Right kidney (tissue), 9 donors: ENCODE measurements at places on chromosomes 11 and 22.
A peak's percentile ranks its signal among the peaks of the same experiment; 100 is the strongest.

DNA sequence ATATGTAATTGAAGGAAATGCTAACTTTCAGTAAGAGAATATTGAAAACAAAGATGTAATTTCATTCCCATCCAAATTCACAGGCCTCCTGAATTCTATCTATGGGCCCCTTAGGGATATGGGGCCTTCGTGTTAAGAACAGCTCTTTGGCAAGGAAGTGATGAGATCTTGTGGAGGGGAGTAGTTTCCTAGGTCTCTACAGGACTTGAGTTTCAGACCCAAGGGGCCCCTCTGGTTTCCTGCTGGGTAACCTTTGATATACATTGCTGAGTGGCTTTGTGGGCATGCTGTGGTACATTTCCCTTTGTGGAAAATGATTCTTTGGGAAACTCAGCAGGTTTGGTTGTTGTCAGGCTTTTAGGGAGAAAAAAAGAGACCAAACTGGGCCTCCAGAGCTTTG is 6.2 kb downstream of the STIM1 start:
- DNase-seq: no peak

- DNase-seq: no peak
These were observed 26.0 kb downstream of the POU2AF1 start for GRCh38 chr11:111352935-111353710.

DNA sequence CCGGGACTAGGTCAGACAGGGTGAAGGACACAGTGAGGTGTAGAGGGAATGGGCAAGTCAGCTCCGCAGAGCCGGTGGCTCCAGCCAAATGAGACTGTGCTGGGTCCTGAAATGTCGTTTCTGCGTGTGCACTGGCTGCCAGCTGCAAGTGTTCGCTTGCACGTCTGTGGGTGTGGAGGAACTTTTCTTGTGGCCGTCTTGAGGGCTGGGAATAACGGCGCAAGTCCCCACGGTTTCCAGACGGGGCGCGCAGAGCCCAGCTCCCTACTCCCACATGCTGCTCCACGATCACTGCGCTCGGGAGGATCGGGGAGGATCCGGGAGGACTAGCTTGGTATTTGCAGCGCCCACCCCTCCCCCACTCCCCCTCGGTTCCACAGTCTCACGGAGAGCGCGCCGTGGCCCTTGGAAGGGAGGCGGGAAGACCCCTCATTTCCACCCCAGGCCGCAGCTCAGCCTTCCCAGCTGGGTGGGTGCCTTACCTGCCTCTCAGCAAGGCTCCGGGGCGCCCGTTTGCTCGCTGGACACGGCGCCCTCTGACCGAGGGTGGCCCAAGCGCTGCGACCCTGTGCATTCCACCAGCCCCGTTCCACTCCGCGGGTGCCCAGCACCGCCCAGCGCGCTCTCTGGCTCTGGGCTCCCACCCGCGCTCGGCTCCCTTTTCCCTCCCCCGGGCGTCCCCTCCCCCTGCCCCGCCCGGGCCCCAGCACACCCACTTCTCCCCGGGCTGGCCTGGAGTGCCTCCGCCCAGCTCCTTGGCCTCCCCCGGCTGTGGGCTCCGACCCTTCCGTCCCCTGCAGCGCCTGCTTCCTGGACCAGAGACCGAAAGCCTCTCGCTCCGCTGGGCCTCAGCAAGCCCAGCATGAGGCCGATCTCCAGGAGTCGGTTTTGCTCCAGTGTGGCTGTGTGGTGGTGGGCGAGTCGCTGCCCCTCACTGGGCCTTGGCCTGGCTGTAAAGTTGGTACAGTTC is at the start of gene KCNE3:
TSS of gene KCNE3 (minus strand) at position 634 of the 970 bp plus-strand sequence. CDS start 9,986 bp downstream, outside the sequence.
- peak; percentile 80 for DNase-seq

DNA sequence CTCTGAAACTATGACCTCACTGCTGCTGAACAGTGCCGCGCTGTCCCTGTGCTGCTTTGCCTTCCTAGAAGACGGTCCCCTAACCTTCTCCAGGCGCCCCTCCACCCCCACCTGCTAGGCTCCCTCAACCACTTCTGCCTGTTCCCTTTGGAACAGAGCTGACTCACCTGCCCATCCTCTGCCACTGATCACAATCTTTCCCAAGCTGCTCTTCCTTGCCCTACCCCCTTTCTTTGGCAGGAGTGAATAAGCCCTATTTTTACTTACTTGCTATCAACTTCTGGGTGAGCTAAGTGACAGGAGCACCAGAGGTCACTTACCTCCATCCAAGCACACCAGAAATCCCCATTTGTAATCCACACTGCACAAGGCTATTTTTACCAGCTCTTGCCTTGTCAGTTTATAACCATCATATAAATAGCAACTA is 116.0 kb upstream of the BID start:
- DNase-seq: no peak

DNA sequence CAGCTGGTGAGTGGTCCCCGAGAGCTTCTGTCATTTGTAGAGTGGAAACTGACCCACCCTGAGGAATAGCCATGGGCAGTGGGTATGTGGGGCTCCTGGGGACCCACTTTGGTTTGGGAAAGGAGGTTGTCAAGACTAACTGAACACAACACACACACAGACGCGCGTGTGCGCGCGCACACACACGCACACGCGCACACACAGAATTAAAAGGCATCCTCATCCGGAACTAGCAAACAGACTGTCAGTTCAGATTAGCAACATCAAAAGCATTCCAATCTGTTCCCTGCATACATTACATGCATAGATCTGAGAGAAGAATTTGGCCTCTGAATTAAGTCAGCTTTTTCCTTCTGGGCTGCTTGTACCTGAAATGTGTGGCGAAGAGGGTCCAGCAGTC is 284.7 kb downstream of the ST3GAL4 start:
- DNase-seq: no peak

DNA sequence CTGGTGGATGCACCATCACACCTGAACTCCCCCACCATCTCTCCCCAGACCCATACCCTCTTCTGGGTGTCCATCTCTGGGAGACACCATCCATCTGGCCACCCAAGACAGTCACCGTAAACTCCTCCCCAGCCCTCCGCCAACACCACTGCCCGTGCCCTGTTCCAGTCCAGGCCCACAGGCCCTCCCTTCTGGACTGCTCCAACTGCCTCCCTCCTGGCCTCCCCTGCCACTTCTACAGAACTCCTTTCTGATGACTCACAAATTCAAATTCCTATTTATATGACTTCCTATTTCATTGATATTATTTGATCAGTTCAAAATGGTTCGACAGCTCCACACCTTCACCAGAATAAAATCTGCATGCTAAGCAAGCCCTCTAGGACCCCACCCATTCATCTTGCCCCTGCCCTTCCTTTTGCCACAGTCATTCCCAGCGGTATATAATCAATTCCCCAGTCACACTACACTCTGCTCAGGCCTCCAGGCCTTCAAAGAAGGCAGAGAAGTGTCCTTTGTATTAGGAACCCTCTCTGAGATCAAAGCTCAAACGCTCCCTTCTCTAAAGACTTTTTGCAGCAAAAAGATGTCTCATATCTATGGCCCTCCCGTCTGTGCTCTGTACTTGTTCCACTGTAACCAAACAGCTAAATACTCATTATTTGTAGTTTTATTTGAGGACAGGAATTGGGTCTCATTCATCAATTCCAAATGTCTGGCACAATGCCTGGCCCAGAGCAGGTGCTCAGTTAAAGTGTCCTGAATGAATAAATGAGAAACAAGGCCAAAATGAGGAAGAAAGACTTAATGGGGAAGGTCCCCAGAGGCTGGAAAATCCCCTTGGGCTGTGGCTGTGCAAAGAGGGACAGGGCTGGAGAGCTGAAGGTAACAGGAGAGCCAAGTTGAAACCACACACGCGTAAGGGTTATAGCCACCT is 29.0 kb downstream of the MYH9 start:
- no peak for DNase-seq

- DNase-seq: peak; percentile 77
These were observed 907 bp downstream of the SLC15A3 start for GRCh38 chr11:60950933-60951605.

DNA sequence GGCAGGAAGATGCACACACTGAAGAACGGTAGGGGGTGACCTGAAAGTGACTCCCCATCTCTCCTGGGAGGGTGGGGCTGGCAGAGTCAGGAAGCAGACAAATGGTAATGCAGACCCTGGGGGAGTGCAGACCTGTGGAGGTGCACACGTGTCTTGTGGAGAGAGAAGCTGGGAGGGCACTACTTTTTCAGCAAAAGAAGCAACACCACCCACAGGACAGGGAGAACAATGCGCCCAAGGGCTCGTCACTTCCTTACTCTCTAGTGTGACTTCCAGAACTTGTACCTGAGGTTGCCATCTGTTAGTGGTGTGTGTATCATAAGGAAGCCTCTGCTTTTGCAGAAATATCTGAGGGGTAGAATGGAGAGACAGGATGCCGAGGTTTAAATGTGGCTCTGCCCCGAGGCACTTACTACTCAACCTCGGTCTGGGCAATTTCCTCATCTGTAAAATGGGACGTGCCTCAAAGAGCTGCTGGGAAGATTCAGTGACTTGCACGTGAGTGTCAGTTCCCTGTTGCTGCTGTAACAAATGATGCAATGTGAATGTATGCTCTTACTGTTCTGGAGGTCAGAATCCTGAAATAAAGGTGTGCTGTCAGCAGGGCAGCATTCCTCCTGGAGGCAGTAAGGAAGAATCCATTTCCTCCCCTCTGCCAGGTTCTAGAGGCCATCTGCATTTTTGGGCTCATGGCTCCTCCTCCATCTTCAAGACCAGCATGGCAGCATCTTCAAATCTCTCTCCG is 323.4 kb downstream of the SHANK2 start:
- DNase-seq: no peak

DNA sequence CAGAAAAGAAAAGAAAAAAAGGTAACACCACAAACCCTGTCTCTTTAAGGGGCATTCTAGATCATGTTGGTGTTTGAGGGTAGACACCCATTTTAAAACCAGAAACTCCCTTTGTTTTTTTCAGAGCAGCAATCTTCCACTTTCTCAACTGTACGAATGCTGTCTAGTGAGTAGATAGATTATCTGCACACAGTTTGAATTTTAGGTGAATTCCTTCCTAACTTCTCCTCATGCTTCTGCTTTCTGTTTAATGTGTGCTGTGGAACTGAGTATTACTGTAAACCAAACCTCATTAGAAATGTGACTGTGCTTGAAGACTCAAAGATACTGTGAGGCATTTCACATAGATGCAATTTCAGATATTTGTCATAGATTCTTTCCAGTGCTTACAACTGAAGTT is 102.4 kb downstream of the PRMT3 start:
- no peak for DNase-seq

- no peak for DNase-seq
These were observed 24.0 kb upstream of the SMTN start for GRCh38 chr22:31056986-31057599.

DNA sequence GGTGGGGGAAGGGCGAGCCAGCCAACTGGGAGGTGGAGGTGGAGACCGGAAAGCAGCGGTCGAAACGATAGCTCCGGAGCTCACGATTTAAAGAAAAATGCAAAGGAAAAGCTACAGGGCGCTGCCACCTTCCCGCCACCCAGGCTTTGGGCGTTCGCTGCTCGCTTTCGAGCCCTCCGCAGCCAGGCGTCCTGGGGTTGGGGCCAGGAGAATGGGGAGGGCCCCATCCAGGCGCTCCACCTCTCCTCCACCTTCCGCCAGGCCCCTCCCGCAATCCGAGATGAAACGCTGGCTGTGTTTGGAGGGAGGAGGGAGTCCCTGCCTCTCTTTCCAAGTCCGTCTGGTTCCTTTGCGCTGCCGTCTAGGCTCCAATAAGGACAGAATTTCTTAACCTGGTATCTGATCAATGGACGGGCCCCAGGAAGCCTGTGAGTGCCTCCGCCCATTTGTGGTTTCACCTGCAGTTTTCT is 483 bp upstream of the ABTB2 start:
- peak; percentile 82 for DNase-seq

- peak; percentile 57 for DNase-seq
These were observed 2.9 kb downstream of the YPEL4 start for GRCh38 chr11:57646799-57647303.

- DNase-seq: no peak
These were observed 10.1 kb downstream of the C11orf91 start for GRCh38 chr11:33690290-33691065.

GRCh38 chr11:15873501-15873900 is 482.8 kb downstream of the SOX6 start:
- DNase-seq: no peak

- DNase-seq: no peak
These were observed 6.9 kb upstream of the SHISAL1 start for GRCh38 chr22:44319685-44320084.

DNA sequence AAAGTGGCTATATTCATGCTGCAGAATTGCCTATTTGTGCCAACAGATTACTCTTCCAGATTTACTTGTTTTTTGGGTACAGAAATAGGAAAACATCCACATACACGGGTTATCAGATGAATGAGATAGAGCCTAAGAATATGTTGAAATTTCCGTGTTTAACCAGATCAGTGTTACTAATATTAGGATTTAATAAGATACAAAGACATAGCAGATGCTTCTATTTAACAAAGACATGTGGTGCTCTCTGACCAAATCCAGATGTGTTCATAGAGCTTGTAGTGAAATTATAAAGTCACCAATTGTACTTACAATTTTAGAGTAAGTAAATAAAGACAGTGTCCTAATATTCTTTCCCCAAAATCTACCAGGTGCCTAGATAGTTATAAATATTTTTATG is 208.0 kb downstream of the CASP12 start:
- no peak for DNase-seq

DNA sequence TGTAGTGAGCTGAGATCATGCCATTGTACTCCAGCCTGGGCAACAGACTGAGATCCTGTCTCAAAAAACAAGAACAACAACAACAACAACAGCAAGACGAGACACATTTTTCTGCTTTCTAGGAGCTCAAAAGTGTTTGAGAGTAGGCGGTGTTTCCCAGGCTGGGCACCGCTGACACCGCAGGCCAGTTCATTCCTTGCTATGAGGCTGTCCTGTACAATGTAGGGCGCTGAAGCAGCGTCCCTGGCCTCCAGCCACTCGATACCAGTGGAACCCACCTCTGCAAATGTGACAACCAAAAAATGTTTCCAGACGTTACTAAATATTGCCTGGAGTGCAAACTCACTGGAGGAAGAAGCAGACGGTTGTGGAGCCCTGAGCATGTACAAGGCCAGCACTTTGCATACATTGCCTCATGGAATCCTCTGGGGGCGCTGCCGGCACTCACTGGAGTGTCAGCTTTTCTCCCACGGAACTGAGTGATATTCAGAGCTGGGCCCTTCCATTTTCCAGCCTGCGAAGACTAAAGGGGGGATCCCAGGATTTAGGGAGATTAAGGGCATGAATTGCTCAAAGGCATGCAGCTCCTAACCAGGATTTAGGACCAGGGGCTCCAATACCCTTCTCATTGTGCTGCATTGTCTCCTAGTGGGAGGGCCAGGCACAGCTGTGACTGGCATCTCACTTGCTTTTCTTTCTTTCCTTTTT is 5.8 kb upstream of the MIEF1 start:
- peak; percentile 60 for DNase-seq

GRCh38 chr11:44452827-44453572 is 112.5 kb upstream of the CD82 start:
- no peak for DNase-seq

GRCh38 chr11:58165504-58166106 is 23.3 kb upstream of the OR9Q2 start:
- DNase-seq: no peak

GRCh38 chr11:68090706-68091105 is 30.5 kb downstream of the CHKA start:
- DNase-seq: no peak
